SW 1271 (cell line): ENCODE measurements at places on chromosomes 3 and 15.
A peak's percentile ranks its signal among the peaks of the same experiment; 100 is the strongest.

DNA sequence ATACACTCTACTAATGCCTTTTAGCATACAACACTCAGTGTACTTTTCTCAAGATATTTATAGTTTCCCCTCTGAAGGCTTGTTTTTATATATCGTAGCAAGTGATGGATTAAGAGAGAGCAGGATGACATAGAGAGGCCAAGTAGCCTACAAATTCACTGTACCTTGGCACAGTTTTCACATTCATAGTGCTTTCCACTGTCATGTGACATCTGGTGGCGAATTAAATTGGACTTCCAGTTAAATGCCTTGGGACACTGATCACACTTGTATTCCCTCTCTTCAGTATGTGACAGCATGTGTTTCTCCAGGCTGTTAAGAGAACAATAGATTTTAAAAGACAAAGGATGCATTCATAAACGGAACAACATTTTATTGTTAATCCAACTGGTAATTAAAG is 541.1 kb downstream of the MECOM start:
- no peak for DNase-seq

- DNase-seq, result no peak
These were observed 24.3 kb upstream of the SV2B start for GRCh38 chr15:91075739-91076138.

DNA sequence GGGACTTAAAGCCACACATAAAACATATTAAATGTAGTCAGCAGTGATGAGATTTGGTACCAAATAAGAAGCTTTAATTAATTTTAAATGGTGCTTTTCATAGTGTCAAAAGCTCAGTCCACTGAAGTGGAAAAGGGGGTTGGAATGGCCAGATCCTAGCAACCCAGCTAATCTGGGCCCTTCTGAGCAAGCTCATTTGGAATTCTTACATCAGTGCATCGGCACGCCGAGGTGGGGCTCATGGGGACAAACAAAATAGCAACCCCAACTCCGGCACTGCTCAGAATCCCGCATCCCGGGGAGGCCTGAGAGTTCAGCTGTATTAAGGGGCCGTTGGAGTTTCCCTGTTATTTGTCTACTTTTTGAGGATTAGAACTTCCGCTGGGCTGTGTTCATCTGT is 526.4 kb downstream of the SOX2 start:
- no peak for DNase-seq

DNA sequence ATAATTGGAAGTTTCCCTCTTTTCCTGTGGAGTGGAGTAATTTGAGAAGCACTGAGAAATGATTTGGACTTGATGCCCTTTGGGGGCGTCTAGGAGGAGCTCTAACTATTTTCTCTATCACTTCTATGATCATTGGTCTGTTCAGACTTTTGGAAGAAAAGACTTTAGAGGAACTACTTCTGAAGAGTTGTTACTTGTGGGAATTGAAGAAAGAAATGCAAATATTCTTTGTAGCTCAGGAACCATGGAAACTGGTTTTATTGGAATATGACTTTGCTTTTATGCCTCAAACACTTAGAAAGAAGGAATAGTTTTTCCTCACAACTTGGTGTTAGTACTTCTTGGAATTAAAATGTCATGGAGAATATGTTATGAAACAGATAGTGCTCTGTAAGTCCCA is 122.0 kb upstream of the ALDH1A3 start:
- DNase-seq, result no peak

GRCh38 chr15:92083190-92083589 is 229.7 kb downstream of the SLCO3A1 start:
- no peak for DNase-seq

DNA sequence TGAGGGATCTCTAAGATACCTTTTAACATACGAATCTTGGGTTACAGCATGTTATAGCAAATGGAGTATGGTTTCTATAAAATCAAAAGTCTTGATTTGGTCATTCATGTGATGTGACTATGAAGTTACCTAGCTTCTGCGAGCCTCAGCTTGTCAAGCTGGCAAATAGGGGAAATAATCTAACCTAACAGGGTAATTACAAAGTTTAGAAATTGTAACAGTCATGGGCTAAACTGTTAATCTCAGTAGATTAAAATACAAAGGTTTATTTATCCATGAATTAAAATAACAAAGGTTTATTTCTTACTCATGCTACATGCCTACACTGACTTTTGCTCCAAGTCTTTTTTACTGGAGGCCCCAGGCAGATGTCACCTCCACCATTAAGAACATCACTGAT is 359.1 kb downstream of the CLSTN2 start:
- no peak for DNase-seq

- no peak for DNase-seq
These were observed 24.1 kb downstream of the PLCL2 start for GRCh38 chr3:16908896-16909295.

DNA sequence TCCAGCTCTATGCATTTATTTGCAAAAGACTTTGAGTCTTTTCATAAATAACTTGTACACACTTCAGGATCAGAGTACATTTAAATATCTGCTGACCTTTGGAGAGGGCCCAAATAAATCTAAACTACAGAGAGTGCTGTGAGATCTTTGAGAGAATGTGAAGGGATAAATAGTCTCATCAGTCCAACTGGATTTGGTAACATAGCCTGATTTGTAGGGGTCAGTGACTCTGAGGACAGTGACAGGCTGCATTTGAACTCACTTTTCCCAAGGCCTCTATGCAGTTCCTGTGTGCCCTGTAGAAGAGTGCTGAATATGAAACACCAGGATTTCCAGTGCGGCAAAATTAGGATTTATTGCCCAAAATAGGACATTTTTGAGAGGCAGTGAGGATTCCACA is 136.2 kb downstream of the ZPLD1 start:
- DNase-seq, result no peak

DNA sequence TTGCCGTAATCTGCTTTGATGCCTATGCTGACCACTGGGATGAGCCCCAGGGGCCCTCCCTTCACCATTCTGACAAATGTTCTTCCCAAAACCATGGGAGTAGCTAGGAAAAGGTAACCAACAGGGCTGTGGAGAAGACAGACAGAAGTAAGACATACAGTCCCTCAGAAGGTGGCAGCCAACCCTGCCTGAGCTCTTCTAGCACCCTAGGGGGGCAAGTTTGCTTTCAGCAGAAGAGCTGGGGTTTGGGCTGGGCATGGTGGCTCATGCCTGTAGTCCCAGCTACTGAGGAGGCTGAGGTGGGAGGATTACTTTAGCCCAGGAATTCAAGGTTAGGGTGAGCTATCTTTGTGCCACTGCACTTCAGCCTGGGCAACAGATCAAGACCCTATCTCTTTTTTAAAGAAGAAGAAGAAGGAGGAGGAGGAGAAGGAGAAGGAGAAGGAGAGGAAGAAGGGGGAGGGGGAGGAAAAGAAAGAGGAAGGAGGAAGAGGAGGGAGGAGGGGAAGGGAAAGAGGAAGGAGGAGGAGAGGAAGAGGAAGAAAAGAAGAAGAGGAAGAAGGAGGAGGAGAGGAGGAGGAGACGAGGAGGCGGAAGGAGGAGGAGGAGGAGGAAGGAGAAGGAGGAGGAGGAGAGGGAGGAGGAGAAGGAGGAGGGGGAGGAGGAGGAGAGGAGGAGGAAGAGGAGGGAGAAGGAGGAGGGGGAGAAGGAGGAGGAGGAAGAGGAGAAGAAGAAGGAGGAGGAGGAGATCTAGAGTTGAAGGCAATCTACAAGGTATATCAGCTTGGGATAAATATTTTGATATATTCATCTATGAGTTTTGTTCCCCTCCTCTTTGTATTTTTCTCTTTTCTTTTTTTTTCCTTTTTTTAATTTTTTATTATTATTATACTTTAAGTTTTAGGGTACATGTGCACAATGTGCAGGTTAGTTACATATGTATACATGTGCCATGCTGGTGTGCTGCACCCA is 44.9 kb upstream of the ABHD2 start:
- no peak for DNase-seq

- DNase-seq, result no peak
These were observed 49.8 kb downstream of the ST3GAL6 start for GRCh38 chr3:98812851-98813374.

GRCh38 chr3:5456199-5456598 is 268.7 kb downstream of the EDEM1 start:
- no peak for DNase-seq

DNA sequence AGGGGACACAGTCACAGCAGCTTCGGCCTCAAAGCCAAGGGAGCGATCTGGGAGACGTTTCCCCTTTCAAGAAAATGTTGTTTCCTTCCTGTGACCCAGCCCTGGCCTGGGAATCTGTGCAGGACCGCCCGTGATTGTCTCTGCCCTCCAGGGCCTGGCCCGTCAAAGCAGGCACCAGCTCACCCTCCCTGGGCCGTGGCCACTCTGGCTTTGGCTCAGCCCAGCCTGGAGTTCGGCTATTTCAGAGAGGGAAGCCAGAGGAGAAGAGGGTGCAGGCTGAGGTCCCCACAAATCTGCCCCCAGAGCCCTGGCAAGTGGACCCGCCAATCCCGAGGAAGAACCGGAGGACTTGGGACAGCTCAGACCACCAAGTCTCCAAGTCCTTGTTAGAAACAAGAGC is 12.7 kb downstream of the GATA2 start:
- DNase-seq, result no peak

GRCh38 chr3:187000711-187001151 is 70.4 kb downstream of the ST6GAL1 start:
- no peak for DNase-seq

DNA sequence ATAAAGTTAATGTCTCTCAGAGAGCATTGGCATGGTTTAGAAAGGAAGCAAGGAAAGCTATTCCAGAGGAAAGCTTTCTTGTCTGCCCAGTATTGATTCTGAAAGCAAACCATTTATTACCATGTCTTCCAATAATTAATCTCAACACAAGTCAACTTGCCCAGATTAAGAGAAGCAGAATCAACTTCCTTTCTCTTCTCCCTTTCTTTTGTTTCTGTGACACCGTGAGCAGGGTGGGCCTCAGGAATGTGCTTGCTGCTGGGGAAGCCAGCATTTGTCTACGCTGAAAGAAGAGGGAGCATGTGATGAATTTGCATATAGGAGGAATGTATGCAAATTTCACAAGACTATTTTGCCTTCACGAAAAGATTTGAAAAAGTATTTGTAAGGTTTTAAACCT is 368.6 kb upstream of the ROPN1 start:
- no peak for DNase-seq

GRCh38 chr15:63999177-63999576 is 47.1 kb downstream of the DAPK2 start:
- no peak for DNase-seq

GRCh38 chr15:65305776-65306175 is 1.3 kb downstream of the RNU5B-1 start:
- peak; percentile 82 for DNase-seq

GRCh38 chr3:169998668-169999131 is 32.1 kb downstream of the SEC62 start:
- no peak for DNase-seq

- no peak for DNase-seq
These were observed 10.9 kb upstream of the RFT1 start for GRCh38 chr3:53140847-53141845.
